Left ventricle myocardium inferior (tissue), 1 donor: ENCODE measurements at places on chromosomes 13 and 19.

DNA sequence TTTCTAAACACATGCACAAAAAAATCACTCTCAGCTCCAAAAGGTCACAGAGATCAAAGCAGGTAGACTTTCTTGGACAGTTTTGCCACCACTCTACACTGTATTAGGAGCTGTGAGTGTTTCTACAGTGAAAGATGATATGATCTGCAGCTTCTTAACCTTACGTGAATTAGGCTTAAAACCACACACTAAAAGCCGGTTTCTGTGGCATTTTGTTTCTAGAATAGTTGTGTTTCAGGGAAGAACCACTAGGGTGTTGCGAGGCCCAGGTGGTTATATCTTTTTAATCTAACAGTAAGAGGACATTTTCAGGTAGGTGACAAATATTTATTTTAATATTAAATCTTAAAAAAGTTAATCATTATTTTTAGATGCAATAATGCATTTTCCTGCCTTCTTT lies 216.4 kb downstream of the KLF5 start:
- no peak overlapping the region for H3K4me3 ChIP-seq
- peaks cover 10% of the 10 kb centered on the region for H3K4me1 ChIP-seq
- no peaks in the 10 kb centered on the region for H3K27me3 ChIP-seq
- H3K36me3 ChIP-seq: no peaks in the 10 kb centered on the region
- no peak overlapping the region for H3K27ac ChIP-seq
- no peak for DNase-seq

DNA sequence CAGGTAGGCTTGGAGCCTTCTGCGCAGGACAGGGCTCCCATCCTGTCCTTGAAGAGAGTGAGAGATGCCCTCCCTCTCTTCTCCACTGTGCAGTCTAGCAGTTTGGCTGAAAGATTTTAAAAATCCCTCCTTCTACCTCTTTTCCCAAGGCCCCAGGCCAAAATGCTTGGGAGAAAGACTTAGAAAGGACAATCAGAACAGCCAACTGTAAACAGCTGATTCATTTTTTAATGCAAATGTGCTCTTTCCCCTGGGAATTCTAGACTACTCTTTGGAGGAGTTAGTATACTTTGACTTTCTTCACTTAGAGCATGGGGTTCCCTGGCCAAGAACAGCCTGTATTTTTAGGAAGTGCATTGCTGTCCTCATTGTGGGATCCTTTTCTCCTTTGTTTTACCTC lies 398.9 kb downstream of the GPC6 start:
- H3K4me1 ChIP-seq: no peaks in the 10 kb centered on the region
- H3K36me3 ChIP-seq: no peaks in the 10 kb centered on the region
- H3K27ac ChIP-seq: no peak overlapping the region
- DNase-seq: no peak
- no peak overlapping the region for H3K4me3 ChIP-seq
- H3K27me3 ChIP-seq: no peaks in the 10 kb centered on the region

- H3K4me3 ChIP-seq: no peak overlapping the region
- H3K36me3 ChIP-seq: peaks cover 60% of the 10 kb centered on the region
- H3K4me1 ChIP-seq: peaks cover 100% of the 10 kb centered on the region
- no peaks in the 10 kb centered on the region for H3K27me3 ChIP-seq
- no peak for DNase-seq
- H3K27ac ChIP-seq: peak overlapping the region; percentile 96
Observed at GRCh38 chr19:52198678-52199077, 8.8 kb downstream of the PPP2R1A start.

DNA sequence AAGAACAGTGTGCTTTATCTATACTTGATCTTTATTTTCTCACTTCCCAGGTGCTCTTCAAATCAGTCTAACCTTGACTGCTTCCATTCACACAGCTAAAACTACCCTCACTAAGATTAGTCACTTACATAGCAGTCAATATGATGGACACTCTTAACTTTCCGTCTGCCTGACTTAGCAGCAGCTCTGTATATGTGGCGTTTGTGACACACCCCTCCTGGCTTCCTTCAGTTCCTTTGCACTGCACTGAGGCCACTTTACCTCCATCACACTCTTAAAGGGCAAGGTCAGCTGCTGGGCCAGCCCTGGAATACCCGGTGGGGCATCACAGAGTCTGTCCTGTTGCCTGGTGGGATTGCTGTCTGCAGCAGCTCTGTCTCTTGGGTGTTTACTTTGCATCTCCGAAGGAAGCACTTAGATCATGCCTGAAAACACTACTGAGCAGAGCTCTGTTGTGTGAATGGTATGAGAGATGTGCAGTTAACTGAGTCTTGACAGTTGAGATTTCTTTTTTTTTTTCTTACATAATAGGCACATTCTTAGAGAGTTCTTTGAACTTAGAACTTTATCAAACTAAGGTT lies 35.6 kb upstream of the IL17D start:
- no peaks in the 10 kb centered on the region for H3K27me3 ChIP-seq
- H3K4me1 ChIP-seq: no peaks in the 10 kb centered on the region
- DNase-seq: no peak
- peaks cover 25% of the 10 kb centered on the region for H3K36me3 ChIP-seq
- no peak overlapping the region for H3K4me3 ChIP-seq

DNA sequence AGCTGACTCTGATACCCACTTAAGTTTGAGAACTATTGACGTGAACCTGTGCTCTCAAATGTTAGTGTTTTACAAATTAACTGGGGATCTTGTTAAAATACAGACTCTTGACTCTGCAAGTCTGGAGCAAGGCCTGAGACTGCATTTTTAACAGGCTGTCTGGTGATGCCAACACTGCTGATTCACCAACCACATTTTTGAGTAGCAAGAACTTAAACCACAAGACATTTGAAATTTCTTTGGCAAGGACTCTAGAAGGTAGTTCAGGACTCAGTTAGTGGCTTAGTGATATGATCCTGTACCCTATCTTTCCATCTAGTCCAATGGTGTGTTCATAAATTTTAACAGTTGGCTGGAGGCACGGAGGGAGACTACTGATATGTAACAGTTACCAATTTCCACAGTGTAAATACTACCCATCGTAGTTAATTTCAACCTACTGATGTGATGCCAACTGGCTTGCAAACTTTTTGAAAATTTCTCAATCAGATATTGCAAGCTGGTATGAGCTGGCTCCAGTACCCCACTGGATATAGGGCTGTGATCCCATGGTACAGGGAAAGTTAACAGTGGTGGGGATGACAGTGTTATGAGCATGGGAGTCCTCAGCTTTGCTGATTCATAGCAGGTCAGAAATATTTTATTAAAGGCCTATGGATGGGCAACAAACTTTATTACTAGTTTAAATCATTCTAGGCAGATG lies 255.1 kb downstream of the TBC1D4 start:
- no peak overlapping the region for H3K27ac ChIP-seq
- DNase-seq: no peak
- no peaks in the 10 kb centered on the region for H3K36me3 ChIP-seq
- H3K4me3 ChIP-seq: no peak overlapping the region

DNA sequence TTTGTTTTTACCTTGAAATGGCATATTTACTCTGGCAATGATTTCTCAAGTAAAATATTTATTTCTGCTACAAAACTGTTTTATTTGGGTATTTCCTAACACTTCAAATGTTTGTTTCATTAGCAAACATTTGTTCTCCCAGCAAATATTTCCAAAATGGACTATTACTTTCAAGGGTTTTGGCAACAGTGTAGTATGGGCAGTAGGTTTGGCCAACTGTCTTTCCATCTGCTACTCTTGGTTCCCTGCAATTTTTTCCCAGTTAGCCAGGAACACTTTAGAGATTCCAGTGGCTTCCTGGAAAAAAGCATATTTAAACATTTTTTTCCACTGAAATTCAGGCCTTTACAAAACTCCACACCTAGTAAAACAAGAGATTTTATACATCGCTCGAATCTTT lies 466.6 kb downstream of the SLITRK6 start:
- no peaks in the 10 kb centered on the region for H3K36me3 ChIP-seq
- no peak overlapping the region for H3K27ac ChIP-seq
- DNase-seq: no peak
- no peaks in the 10 kb centered on the region for H3K27me3 ChIP-seq
- no peaks in the 10 kb centered on the region for H3K4me1 ChIP-seq
- H3K4me3 ChIP-seq: no peak overlapping the region

DNA sequence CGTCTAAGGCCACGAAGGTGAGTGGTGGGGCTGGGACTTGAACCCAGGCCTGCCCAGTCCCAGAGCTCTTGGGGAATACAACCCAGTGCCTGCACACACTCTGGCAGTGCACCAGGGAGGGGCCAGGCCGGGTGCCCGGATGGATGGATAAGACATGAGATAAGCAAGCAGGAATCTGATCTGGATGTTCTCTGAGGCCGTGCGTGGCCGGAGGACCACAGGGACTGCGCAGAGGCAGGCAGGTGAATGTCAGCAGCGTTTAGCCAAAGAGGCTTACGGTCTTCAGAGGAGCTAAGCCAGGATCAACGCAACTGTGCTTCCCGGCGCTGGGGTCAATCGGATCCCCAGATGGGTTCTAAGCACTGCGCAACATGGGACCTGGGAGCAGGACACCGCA lies 1.5 kb downstream of the ZNF787 start:
- DNase-seq: no peak
- no peaks in the 10 kb centered on the region for H3K36me3 ChIP-seq
- peaks cover 63% of the 10 kb centered on the region for H3K4me1 ChIP-seq
- peak overlapping the region; percentile 97 for H3K27ac ChIP-seq
- H3K27me3 ChIP-seq: no peaks in the 10 kb centered on the region

DNA sequence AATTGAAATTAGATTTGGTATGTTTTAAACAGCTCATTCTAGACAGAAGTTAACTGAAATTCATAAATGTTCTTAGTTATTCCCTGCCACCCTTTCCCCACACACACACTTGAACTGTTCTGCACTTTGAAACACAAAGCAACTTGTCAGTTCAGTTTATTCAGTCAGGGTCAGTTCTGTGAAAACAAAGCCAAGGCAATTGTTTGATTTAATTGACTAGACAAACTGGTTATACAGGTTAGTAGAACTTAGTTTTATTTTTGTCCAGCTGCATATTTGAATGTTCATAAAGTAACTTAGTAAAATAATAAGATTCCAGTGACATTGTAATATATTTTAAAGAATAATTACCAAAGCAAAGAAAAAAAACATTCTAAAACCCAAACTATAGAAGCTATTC lies 98.3 kb upstream of the KLF5 start:
- H3K27ac ChIP-seq: no peak overlapping the region
- DNase-seq: no peak
- peaks cover 30% of the 10 kb centered on the region for H3K36me3 ChIP-seq
- H3K27me3 ChIP-seq: no peaks in the 10 kb centered on the region
- H3K4me3 ChIP-seq: no peak overlapping the region

- no peaks in the 10 kb centered on the region for H3K27me3 ChIP-seq
- H3K27ac ChIP-seq: no peak overlapping the region
- no peak for DNase-seq
- H3K36me3 ChIP-seq: no peaks in the 10 kb centered on the region
Observed at GRCh38 chr13:37539170-37539569, 59.4 kb downstream of the POSTN start.

DNA sequence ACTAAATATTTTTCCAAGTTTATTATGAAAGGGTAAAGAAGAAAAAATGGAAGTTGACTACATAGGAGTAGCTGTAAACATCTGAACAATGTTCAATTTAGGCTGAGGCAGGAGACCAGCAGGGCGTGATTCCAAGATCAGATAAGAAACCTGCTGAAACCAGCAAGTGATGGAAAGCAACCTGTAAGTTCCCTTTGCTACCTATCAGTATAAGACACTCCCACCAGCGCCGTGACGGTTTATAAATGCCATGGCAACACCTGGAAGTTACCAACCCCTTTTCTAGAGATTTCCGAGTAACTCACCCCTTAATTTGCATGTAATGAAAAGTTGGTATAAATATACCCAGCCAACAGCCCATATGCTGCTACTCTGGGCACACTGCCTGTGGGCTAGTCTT lies 1.1 kb upstream of the ZNF45 start:
- H3K36me3 ChIP-seq: peaks cover 19% of the 10 kb centered on the region
- no peak overlapping the region for H3K4me3 ChIP-seq
- peaks cover 29% of the 10 kb centered on the region for H3K4me1 ChIP-seq
- H3K27ac ChIP-seq: no peak overlapping the region

GRCh38 chr13:85755123-85755522 lies 44.1 kb downstream of the SLITRK6 start:
- no peaks in the 10 kb centered on the region for H3K27me3 ChIP-seq
- no peak overlapping the region for H3K27ac ChIP-seq

DNA sequence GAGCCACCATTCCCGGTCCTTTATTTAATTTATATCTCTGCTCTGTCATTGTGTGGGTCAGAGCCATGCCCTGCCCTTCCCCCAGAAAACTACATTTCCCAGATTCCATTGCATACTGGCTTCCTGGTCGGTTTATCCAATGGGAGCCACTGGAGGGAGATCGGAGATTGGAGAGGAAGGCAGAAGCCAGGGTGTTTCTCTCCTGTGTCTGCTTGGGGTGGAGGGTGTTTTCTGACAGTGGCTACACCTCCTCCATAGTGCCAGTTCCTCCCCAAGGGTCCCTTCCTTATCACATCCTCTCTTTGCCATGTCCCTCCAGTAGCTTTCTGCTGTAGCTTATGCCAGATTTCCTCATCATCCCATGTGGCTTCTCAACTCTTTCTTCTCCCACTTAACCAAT lies 19.0 kb downstream of the OLFM2 start:
- DNase-seq: no peak
- H3K36me3 ChIP-seq: no peaks in the 10 kb centered on the region
- no peak overlapping the region for H3K27ac ChIP-seq
- peaks cover 21% of the 10 kb centered on the region for H3K4me1 ChIP-seq

DNA sequence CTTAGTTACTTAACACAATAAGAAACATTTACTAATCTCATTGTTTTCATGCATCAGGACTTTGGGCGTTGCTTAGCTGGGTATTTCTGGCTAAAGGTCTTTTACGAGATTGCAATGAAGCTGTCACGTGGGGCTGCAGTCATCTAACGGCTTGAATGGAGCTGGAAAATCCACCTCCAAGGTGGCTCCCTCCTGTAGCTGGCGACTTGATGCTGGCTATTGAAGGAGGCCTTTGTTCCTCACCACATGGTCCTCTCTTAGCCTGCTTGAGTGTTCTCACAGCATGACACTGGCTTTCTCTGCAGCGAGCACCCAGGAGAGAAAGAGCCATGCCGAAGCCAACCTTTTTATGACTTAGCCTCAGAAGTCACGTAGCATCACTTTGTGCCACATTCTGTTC lies 92.0 kb downstream of the NHLRC3 start:
- H3K4me1 ChIP-seq: no peaks in the 10 kb centered on the region
- no peak overlapping the region for H3K27ac ChIP-seq
- H3K4me3 ChIP-seq: no peak overlapping the region
- DNase-seq: no peak

DNA sequence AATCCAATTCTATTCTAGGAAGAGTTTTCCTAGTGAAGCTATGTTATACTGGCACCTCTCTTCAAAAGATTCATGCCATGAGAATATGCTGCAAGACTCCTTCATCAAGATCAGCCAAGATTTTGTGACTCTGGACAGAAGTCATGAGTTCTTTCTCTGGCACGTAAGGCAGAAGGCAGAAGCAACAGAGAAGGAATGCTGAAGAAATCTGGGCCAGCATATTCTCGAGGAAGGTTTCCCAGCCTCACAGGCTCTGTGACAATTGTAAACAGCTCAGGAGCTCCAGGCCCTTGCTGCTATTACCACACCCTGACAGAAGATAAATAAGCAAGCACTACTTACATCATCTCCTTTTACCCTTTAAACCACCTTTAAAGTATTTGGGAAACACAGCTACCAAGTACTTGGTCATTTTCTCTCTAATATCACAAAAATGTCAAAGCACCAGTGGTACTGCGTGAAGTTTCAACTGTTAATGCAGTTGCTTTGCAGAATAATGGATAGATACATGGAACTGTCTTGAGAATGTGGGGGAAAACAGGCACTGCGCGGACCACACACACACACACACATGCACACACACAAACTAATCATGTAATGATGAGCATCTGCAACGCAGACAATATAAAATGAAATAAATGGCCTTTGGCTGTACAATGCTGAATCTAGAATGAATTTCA lies 55.4 kb downstream of the INTS6 start:
- H3K4me3 ChIP-seq: no peak overlapping the region
- H3K4me1 ChIP-seq: peaks cover 44% of the 10 kb centered on the region
- H3K27ac ChIP-seq: peak overlapping the region; percentile 29
- DNase-seq: no peak
